Activated CD8-positive, alpha-beta memory T cell treated with anti-CD3 and anti-CD28 coated beads for 1 hour (primary cell): ENCODE measurements at places on chromosomes 6 and 20.
A peak's percentile ranks its signal among the peaks of the same experiment; 100 is the strongest.

DNA sequence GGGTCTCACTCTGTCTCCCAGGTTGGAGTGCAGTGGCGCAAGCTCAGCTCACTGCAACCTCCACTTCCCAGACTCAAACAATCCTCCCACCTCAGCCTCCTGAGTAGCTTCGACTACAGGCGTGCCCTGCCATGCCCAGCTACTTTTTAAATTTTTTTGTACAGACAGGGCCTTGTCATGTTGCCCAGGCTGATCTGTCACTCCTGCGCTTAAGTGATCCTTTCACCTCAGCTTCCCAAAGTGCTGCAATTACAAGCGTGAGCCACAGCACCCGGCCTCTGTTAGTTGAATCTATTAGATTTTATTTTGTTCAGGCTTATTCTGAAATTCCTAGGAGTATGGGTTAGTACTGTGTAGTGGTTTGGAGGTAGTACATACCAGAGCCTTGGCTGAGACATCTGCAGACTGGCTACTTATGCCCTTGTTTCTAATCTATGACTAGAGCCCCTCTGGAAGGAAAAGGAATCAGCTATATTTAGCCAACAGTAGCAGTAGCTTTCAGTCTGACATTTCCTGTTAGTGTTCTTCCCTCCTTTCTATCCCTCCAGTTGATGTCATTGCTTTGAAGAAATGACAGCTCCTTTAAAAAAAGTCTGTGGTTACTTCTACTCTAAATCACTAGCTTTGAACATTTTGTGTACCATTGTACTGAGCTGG lies 74.4 kb downstream of the ITCH start:
- no peak for DNase-seq

GRCh38 chr6:166058064-166058739 lies 109.4 kb downstream of the TBXT start:
- DNase-seq, result no peak

DNA sequence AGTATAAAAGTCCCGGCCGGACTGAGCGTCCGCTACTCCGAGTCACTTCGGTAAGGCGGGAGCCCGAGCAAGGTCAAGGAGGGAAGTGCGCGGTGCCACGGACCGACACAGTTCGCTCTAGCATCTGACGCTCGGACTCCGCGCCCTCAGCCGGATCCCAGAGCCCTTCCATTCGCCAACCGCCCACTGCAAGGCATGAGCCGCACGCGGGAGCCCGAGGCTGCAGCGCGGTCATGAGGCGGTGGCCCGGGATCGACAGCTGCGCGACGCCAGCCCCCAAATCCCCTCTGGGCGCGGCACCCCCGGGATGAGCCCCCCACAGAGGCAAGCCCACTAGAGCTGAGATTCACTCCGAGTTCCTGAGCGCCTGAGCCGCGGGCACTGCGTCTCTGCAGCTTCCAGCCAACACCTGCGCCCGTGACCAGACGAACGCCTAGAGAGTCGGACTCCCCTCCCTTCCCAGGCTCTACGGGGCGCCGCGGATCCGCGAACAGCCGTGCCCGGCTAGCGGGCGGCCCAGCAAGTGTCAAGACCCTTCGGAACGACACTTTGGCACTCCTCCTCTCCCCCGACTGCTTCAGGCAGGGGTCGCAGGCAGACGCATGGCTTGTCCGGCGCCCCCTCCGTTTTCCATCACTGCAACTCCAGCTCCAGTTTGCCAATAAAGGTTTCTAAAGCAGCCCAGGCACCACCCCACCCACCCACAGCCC lies 725 bp upstream of the ISM1 start:
- no peak for DNase-seq

- DNase-seq, result no peak
These were observed 996 bp upstream of the SEC23B start for GRCh38 chr20:18506744-18507143.

DNA sequence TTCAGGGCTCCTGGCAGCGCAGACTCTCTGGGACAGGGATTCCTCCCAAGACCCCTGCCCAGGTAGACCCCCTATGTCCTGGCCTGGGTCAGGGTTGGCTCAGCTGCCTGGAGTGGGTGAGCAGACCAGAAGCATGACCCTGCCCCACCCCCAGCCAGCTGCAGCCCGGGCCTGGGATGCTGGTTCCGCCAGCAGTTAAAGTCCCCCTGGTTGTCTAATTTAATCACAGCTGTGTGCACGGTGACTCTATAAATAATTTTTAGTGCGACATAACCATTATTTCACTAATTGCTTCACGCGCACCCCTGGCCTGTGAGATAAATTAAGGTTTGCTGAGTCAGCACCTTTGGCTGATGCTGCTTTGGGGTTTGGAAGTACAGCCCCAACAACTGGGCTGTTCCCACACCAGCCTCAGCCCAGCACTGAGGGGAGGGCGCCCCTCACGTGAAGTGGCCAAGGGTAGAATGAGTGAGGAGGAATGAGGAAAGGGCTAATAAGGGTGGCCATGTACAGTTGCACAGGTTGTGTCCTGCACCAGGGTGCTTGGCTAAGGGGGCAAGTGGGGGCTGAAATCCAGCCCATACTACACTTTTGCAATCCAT lies 26.1 kb upstream of the CDH22 start:
- DNase-seq, result no peak

DNA sequence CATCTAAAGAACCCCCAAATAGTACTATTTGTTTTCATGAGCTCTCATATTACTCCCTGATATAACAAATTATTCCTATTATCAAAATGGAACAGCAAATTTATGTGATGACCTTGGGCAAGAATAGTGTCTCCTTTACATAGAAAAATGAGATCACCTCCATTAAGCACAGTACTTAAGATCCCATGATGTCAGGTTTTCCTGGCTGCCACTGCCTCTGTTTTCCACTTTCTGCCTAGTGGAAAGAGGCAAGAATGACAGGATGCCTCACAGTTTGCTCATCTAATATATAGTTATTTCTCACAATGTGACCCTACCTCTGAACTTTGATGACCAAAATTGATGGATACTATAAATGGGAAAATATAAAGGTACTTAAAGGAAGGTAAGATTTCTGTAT lies 260.1 kb upstream of the SGK1 start:
- no peak for DNase-seq

GRCh38 chr20:58583586-58583985 lies 67.5 kb upstream of the STX16 start:
- no peak for DNase-seq

GRCh38 chr20:63957004-63957689 lies 931 bp upstream of the UCKL1 start:
- no peak for DNase-seq

GRCh38 chr20:34037121-34037520 lies 43.4 kb downstream of the RALY start:
- no peak for DNase-seq

GRCh38 chr6:138988469-138988834 lies 399 bp upstream of the REPS1 start:
- DNase-seq, result no peak

DNA sequence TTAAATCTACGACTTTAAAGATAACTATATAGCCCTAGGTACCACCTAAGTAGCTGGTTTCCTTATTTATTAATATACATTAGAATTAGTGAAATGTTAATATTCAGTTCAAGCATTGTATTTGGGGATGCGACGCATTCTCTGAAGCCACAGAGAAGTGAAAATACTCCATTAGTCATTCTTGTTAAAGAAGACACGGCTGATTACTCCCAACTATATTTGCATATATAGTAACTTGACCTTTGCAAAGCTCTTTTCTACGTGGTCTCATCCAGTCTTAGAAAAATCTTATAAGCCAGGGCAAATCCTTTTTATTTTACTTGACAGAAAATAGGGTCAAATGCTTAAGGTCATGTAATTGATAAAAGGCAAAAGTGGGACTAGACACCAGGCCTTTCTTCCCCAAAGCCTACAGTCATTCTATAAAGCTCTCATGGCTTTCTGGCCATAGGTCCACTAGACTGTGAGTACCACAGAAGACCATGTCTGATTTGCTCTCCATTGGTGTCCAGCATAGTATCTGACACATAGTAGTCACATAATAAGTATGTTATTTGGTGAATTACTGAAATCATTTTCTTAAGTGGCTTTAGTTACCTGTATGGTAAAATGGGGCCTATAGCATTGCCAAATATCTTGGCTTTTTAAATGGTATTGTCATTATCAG lies 11.3 kb downstream of the ZHX3 start:
- no peak for DNase-seq

DNA sequence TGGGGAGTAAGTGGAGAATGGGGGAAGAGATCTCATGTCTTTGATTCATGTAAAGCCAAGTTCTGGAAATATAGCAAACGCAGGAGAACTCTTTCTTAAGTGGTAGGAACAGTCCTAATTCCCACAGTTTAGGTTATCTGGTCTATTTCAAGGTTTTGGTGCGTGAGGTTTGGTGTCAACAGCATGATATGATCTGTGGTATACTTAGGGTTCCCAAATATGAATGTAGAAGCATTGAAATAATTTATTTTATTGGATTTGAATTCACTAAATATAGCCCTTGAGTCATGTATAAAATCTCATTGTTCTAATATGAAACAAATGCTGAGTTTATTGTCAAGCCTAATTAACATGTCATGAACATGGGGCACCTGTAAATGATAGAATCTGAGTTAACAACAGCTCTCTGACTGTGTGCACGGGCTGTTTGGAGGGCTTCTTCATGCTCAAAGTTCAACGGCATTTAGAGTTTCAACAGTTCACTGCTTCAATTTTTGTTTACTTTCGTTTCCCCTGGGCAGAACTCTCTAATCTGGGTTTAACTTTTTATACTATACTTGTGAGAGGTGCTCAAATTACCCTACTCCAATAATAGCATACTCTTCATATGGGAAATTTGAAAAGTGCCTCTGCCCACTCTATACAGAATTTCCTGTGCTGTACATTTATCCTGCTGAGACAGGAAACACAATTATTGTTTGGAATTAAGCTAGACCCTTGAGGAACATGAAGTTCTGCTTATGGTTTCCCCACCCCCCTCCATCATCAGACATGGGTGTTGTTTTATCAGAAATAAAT lies 236.3 kb upstream of the ZNF217 start:
- no peak for DNase-seq

DNA sequence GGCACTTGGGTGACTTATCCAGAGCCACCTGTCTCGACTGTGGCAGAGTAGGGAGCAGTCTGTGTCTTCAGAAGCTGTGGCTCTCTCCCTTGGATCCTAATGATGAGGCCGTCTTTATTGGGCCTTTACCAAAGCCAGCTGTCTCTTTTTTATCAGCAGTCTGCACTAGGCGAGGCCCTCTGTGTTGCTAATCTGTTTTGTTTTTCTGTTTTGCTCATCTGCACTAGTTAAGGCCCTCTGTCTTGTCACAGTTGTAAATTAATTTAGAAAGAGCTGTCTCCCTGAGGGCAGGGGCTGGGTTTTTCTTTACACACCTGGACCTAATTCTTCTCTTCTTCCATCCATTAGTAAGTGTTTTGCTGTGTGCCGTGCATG lies 45.0 kb downstream of the CDS2 start:
- DNase-seq, result no peak

GRCh38 chr6:104286641-104287040 lies 573.1 kb downstream of the HACE1 start:
- no peak for DNase-seq

GRCh38 chr20:36975099-36975818 lies 23.8 kb upstream of the SAMHD1 start:
- DNase-seq, result peak; percentile 38

GRCh38 chr20:46670585-46671584 lies 18.4 kb downstream of the TP53RK start:
- DNase-seq, result no peak

GRCh38 chr6:124445581-124445980 lies 516.7 kb upstream of the RNF217 start:
- DNase-seq, result no peak

- no peak for DNase-seq
These were observed 420.9 kb downstream of the GJA1 start for GRCh38 chr6:121856296-121856695.

- DNase-seq, result no peak
These were observed 117.7 kb downstream of the FIG4 start for GRCh38 chr6:109808837-109809236.

- no peak for DNase-seq
These were observed 304.5 kb downstream of the PHF3 start for GRCh38 chr6:63940056-63940455.

GRCh38 chr6:158519761-158520160 lies 40.1 kb upstream of the TMEM181 start:
- no peak for DNase-seq

- DNase-seq, result no peak
These were observed 896 bp upstream of the RNASET2 start for GRCh38 chr6:166957087-166957804.

- DNase-seq, result no peak
These were observed 268.1 kb upstream of the SPTLC3 start for GRCh38 chr20:12740647-12741046.

- DNase-seq, result no peak
These were observed 18.2 kb downstream of the FBXL4 start for GRCh38 chr6:98929498-98930060.

GRCh38 chr6:61682562-61682961 lies 603.5 kb downstream of the KHDRBS2 start:
- no peak for DNase-seq

DNA sequence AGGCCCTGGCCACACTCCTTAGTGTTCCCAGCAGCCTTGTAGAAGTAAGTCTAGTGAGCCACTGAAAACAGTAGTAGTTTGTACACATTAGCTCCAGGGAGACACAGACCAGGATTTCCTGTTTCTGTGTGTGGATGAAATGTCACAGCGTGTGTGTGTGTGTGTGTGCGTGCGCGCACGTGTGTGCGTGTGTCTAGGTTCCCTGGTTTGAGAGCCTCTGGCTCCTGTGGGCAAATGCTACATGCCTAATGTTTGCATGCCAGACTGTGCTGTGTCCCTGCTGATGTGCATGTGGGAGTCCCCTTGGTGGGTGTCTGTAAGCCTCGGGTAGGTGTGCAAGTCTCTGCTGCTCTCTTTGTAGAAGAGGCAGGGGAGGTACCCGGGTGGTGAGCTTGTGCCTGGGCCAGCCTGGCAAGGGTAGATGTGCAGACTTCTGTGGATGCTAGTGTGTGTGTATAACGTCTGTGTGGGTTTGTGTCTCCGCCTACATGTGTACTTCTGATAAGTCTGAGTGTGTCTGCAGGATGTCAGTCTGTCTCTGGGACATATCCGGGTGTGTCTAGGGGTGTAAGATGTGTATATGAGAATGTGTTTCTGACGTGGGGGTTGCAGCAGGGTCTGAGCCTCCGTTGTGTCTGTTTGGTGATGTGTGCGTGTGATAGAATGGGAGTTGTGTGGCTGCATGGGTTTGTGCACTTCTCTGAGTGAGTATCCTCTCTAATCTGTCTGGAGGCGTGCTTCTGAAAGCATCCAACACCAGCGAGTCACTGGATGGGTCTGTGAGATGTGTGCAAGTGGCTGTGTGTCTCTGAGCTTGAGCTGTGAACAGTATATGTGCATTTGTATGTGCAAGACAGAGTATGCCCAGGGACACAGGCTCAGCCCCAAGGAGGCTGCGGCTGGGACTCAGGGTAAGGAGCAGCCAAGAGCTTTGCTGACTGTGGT lies 19.0 kb upstream of the TLDC2 start:
- no peak for DNase-seq
